Temporal lobe (tissue), 4 donors: ENCODE measurements at places on chromosomes 3 and 15. TPM values are rescaled to one million over a fixed set of nuclear protein-coding genes. Genes with fewer than 3 reads are reported as not detected.

The CSPG5 gene
- 111 TPM for total RNA-seq

The CPOX gene
- 12.8 TPM for total RNA-seq

The GOLGA6L7 gene
- total RNA-seq = not detected

The INTS14 gene
- total RNA-seq = 16.0 TPM

The ACOX2 gene
- total RNA-seq = 0.98 TPM

The SCAMP5 gene
- total RNA-seq = 49.2 TPM

The CLRN1 gene
- total RNA-seq = not detected

The EXD1 gene
- 0.25 TPM for total RNA-seq

The WDR49 gene
- 6.9 TPM for total RNA-seq

The PLSCR2 gene
- not detected for total RNA-seq

The DET1 gene
- 7.9 TPM for total RNA-seq

The SNX22 gene
- 4.2 TPM for total RNA-seq

The KIF7 gene
- 4.4 TPM for total RNA-seq

The IQCB1 gene
- total RNA-seq = 17.0 TPM

The RGMA gene
- total RNA-seq = 16.2 TPM

The FBXL22 gene
- 0.74 TPM for total RNA-seq

The CCR9 gene
- total RNA-seq = not detected

The AMOTL2 gene
- 46.5 TPM for total RNA-seq

The GOLGA8G gene
- not detected for total RNA-seq

The GOLGA6A gene
- not detected for total RNA-seq

The POTEB2 gene
- not detected for total RNA-seq
